Activated CD4-positive, alpha-beta T cell treated with anti-CD3 and anti-CD28 coated beads, Interleukin-2, amount 50 U/mL, for 4 hours (primary cell): ENCODE measurements at places on chromosomes 12 and 14.

DNA sequence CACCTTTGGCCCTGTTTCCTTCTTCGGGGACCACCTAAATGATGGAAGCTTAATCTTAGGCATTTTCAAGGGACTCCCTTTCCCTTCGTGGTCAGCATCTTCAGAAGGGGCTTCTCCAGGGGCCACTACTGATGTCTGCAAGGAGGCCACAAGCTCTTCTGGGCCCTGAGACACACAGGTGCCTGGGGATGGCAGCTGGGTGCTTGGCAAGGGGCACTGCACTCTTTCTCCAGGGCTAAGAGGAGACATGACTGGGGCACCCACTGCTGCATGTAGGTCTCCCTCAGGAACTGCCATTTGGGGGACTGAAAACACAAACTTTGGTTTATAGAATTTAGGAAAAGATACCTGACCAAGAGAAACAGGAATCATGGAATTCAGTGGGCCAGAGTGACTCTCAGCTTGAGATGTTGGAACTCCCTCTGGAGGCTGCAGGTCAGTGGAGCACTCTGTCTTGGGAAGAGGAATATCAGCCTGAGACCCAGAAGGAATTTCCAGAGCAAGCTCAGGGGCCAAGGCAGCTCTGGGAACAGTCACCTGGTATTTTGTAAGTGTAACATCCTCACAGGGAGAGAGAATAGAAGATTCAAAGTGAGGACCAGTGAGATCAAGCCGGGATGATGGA, 16.0 kb downstream of the PLD4 start:
- no peak for DNase-seq

GRCh38 chr12:6368906-6369525, 6.3 kb downstream of the SCNN1A start:
- DNase-seq: no peak

- DNase-seq: no peak
Measured at GRCh38 chr12:27779416-27779919, 565 bp upstream of the KLHL42 start.

DNA sequence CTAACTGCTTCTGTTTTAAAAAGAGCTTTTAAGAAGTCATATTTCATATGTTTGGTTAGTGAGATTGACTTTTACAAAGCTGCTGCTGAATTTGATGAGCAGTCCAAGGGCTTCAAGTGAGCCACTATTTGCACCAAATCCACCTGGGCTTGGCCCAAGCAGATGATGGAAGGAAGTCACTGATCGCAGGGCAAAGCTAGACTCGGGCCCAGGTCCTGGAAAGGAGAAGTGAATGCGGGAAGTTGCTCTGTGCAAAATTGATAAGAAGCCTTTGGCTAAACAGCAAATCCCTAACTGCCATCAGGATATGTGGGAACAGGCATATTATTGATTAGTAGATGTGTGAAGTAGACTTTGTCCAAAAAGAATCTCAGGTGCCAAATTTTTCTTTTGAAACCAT, 30.5 kb downstream of the PLXNC1 start:
- DNase-seq: no peak

- DNase-seq: no peak
Measured at GRCh38 chr14:38790916-38791315, 312.1 kb downstream of the SEC23A start.

GRCh38 chr14:66076176-66076575, 410.0 kb upstream of the CCDC196 start:
- DNase-seq: no peak

DNA sequence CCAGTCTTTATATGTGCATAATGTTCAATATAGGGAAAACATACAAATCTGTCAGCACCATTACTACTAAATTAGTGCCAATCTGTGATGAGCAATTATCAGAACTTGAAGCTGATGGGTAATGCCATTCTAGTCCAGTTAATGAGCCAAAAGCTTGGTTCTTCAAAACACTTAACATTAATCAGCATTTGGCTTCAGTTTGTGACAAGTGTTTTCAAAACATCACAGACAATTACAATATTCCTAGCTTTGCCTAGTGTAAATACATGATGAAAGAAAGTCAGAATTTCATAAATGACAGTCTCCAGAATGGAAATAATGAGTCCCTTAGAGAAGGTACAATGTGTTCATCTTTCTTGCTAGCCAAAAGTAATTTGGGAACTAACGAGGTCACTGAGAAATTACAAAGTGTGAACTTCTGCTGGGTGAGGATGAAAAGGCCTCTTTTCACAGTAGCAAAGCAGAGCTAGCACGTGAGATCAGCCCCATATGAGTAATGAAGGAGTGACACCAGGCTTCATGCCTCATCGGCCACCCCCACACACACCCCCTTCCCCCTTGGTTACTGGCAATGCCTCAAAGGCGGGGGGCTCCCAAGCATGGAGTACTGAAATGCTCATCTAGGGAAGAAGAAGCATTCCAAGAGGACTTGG, 180.6 kb upstream of the EEA1 start:
- no peak for DNase-seq

DNA sequence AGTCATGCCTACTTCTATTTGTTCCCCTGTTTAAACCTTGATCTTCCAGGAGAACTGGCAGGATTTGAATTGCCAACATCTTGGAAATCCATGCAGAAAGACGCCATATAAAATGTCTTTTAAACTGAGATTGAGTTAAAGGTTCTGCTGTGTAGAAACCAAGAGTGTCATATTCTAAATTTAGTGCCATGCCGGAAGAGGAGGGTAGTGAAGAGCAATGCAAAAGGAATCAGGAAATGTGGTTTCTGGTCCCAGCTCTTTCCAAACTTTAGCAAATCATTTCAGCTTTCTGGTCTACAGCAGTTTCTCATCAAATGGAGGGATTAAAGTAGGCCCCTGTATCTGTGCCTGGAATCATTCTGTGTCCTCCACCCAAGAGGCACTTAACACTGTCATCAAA, 85.7 kb downstream of the BTG1 start:
- no peak for DNase-seq

GRCh38 chr12:46461907-46462640, 89.5 kb upstream of the SLC38A2 start:
- DNase-seq: no peak

GRCh38 chr12:116924558-116925453, 14.1 kb downstream of the FBXW8 start:
- DNase-seq: no peak

DNA sequence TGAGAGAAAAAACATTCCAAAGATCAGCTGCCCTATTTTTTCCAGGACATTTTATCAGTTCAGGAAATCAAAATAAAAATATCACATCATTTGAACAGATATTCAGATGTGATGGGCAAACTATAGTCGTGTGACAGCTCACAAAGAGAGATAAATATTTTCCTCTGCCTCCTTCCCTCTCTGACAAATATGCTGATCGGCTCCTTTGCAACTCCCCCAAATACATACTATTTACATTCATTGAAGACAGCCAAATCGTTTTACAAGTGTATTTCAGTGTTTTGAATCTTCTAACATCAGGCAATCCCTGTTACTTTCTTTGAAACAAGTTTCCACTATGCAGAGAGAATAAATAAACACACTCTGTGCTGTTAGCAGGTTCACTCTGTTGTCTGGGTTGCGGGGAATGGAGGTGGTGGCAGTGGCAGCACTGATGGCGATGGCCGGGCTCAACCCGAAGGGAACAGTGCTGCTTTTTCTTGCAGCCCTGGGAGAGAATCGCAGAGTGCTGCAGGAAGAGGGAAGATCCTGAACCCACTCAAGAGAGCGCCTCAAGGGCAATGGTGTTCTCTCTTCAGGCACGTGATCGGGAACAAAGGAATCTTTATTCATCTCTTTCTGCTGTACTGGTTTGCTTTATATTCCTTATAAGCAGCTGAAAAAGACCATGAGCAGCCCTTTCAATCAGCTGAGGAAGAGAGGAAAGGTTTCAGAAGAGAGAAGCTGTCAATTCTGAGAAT, 142.5 kb downstream of the PHLDA1 start:
- no peak for DNase-seq

DNA sequence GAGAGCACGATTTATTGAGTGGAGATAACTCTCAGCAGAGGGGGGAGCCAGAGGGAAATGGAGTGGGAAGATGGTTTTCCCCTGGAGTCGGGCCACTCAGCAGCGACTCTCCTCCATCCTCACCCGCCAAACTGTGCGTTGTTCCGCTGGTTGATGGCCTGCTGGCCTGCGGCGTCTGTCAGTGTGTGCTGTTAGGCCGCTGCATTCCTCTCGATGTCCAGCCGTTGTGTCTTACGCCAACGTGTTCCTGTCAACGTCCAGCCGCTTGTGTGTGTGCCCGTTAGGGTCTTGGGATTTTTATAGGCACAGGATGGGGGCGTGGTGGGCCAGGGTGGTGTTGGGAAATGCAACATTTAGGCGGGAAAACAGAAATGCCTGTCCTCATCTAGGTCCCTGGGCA, 69.2 kb downstream of the PTPRQ start:
- no peak for DNase-seq

- DNase-seq: no peak
Measured at GRCh38 chr14:95025218-95025617, 132.1 kb downstream of the DICER1 start.

DNA sequence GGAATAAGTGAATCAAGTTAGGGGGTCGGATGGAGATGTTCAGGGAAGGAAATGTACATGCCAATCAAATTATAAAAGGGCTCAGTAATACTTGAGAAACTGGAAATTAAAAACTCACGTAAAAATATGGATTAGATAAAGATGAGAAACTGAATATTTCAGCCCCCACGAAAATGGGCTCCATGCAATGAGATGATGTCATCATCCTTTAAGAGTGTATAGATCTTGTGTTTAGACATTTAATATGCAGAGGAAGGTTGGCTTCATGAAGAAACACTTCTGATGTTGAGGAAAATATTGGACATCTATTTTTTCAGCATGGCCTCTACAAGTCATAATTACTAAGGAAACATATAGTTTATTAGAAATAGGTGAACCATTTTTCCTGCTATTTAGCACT, 9.5 kb downstream of the TBC1D30 start:
- no peak for DNase-seq

GRCh38 chr12:43105426-43105981, 446.5 kb downstream of the ADAMTS20 start:
- no peak for DNase-seq

GRCh38 chr14:33642080-33642479, 308.8 kb downstream of the EGLN3 start:
- no peak for DNase-seq
